ENCODE measurements at places on chromosomes 11 and 22.

DNA sequence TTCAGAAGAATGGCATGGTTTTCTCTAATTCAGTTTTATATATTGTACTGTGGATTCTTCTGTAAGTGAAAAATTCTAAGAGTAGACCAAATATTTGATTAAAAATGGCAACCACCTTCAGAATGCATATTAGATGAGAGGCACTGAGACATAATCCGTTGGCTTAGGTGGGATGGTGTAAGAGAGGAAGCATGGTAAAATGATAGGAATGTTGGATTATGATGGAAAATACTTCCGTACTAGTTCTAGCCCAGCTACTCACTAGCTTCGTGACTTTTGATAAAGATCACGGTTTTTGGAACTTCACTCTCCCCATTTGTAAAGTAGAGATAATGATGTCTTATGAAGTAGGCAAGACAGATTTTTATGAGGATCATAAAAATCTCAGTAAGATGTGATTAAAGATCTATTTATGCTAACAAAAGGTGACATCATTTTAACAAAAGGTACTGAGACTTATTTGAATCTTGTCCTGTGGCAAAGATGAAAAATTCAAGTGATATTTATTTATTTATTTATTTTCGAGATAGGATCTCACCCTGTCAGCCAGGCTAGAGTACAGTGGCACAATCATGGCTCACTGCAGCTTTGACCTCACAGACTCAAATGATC, 37.5 kb downstream of the UVRAG start:
- DNase-seq, result no peak

DNA sequence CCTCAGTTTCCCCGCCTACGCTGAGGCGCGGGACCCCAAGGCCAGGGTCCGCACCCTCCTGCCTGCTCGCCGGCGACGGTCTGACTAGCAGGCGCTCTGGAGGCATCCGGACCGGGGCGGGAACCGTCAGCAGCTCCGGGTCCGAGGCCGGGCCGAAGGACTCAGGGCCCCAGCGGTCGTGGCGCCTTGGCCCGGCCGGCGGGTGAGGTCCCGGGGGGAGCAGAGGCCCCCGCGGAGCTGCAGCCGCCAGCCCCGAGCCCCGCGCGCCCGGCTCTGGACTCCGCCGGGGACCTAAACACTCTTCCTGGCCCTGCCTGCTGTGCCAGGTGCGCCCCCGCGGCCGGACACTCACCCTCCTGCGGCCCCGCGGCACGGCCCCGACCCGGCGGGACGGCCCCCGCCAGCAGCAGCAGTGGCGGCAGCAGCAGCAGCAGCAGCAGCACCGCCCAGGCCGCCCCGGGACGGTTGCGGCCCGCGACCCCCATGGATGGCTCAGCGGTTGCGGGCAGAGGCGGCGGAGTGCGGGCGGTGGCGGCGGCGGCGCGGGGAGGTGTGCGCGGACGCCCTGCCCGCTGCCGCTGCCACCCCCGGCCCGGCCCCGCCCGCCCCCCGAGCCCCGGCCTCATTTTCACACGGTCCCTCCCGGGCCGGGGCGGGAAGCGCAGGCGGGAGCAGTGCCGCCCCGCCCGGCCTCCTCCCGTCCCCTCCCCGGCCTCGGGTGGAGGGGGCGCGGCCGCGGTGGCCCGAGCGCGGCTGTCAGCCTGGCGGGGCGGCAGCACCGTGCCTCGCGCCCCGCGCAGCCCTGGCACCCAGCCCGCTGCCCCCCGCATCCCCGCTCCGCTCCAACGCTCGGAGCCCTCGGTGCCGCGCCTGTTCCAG, at the start of gene SCUBE2:
Gene SCUBE2 (minus strand): TSS at position 556 of the 879 bp plus-strand sequence. CDS start 71 bp downstream, at position 485.
- DNase-seq, result peak; percentile 42

DNA sequence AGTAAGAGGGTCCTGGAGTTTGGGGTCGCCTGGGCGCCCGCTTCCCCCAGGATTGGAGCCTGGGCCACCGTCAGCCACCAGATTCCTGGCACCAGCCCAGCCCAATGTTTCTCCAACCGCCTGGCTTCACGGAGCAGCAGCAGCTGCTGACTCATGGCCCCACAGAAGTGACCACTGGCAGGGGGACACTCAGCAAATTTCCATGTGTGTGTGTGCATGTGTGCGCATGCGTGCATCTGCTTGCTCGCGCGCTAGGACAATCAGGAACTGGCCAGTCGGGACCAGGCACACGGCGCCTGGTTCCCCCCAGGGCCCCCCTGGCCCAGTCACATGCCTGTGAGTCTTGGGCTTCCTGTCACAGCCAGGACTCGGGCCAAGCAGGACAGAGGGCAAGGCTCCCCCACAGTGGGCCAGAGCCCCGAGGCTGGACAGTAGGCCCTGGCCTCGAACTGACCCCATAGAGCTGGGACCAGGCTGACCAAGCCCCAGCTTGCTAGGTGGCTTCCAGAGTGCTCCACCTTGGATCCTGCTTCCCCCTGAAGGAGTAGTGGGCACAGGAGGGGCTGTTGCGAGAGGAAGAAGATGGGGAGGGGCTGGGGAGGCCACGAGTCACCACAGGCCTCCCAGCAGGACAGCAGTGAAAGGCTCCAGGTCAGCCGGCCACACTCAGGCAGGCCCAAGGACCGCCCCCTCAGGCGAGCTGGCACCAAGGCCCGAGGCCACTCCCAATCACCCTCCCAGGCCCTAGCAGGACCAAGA, 3.2 kb downstream of the CTSD start:
- DNase-seq, result peak; percentile 83

DNA sequence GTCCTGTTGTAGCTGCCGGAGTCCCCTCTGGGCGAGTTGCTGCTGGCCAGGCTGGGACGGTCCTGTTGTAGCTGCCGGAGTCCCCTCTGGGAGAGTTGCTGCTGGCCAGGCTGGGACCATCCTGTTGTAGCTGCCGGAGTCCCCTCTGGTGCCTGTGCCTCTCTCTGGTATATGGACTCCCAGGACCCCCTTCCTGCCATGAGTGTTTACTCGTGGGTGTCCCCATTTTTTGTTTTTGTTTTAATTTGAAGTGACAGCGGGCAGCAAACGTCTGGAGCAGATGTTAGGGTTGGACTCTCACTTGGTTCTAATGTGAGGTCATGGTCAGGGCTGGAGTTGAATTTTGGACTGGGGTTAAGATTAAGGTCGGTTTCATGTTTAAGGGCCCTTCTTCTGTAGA, 14.2 kb downstream of the SHANK3 start:
- no peak for DNase-seq

DNA sequence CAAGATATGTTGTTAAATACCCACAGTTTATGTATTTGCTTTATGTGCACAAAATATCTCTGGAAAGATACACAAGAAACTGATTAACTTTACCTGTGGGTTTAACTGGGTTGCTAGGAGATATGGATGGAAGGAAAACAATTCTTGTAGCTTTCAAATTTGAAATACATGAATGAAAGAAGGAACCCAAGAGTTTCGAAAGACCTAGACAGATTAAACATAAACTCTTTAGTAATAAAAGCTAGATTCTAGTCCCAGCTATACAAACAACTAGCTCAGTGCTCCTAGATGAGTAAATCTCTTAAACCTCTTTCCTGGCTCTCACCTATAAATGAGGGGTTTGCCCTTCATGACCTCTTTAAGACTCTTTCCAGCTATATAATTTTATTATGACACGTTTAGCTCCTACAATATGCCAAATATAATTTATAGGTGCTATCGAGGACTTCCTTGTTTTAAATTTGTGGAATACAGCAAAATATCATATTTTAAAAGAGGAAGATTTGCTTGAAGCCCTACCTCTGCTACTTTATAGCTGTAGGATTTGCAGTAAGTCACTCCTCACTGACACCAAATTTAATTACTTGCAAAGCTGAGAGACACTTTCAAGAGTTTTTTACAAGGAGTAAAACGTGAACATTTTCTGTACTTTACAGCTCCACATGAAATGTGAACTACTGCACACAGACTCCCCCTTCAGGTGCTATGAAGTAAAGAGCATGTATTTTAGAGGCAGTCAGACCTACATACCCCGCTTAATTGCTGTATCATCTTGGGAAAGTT, 50.7 kb downstream of the RRAS2 start:
- DNase-seq, result peak; percentile 39

GRCh38 chr11:43072096-43072495, 239.7 kb upstream of the API5 start:
- no peak for DNase-seq

GRCh38 chr11:70727899-70728620, 329.7 kb downstream of the CTTN start:
- DNase-seq, result no peak

GRCh38 chr11:16280256-16280682, 76.1 kb downstream of the SOX6 start:
- peak; percentile 66 for DNase-seq

DNA sequence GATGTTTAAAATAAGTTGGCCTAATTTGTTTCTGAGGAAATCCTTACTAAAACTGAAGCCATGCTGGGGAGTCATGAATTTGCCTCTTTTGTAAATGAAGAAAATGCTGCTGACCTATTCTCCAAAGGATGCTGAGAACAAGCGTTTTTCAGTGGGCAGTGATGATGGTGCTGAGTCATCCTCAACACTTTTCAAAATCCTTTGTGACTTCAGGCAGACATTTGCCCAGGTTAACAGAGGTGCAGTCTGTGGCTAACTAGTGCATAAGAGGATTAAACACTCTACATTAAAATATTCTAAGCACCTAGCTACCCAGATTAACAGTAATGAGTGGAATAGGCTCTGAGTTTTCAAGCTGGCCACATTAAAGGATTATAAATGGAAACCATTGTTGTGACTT, 509.0 kb downstream of the DLG2 start:
- DNase-seq, result no peak

DNA sequence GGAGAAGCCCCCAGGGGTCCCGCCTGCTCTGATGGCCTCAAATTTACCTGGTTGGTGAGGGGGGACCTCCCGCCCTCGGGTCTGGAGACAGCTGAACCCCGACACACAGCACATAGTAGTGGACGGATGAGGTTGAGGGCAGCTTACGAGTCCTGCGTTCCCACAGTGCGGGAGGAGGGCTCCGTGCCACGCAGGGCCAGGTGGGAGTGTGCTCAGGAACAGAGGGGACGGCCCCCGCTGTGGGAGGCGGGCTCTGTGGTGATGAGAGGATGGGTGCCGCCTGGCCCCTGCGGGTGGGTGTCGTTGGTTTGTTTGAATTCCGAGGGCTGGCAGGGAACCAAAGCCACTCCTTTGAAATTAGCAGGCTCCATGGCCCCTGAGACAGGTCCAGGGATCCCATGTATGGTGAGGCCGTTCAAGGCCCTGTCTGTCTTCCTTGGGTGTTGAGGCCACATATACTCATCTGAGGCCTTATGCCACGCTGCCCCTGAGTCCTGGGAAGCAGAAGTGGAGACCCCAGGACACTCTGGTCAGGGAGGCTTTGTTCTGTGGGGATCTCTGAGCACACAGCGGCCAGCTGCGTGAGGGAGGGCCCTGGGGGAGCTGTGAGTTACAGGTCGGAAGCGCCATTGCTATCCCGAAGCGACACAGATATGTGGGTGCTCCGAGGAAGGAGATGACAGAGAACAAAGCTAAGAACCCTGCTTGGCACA, 21.9 kb downstream of the NADSYN1 start:
- DNase-seq, result no peak

DNA sequence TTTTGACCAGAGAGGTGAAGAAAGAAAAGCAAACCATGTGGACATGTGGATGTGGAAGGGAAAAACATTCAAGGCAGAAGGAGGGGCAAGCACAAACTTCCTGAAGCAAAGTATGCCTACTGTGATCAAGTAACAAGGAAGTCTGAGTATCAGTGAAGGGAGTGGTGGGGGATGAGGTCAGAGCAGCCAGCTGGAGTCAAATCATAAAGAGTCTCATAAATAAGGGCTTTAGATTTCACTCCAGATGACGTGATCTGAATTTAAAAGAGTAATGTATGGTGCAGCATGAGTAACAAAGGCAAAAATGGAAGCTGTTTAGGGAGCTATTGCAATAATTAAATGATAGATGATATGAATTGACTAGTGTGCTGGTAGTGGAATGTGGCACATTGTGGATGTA, 665.4 kb upstream of the CCDC90B start:
- no peak for DNase-seq

DNA sequence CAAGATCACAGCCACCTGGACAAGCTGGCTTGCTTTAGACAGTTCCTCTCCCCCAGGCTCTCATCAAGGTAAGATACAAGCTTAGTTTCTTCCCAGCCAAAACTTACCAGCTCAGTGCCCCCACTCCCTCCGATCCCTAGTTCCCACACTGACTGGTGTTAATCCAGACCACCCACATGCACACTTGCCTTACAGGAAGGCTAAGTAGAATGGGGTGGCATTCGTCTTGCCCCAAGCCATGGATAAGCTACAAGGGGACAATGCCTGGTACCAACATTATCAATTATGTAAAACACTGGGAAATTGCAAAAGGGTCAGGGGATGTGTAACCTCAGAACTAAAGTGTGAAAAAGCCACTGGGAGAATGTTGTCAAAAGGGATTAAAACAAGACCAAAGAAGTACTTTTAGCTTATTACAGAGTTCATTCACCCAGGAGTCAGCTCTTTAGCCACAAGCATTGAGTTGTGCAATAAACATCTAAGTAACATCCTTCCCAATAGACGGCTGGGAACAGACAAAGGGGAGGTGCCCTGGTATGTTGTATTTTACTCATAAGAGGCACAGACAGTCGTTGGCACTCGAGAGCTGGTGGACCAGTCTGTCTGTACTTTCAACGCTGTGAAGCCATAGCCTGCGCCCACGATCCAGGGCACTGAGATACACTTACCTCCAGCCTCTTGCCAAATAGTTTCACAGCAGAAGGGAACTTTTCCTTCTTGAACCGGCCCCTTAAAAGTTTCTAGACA, 1.1 kb downstream of the DHCR7 start:
- peak; percentile 15 for DNase-seq

- peak; percentile 88 for DNase-seq
Observed at GRCh38 chr11:96464700-96465307, 75.0 kb downstream of the JRKL start.

GRCh38 chr22:48929276-48929790, 898.3 kb downstream of the BRD1 start:
- DNase-seq, result no peak

DNA sequence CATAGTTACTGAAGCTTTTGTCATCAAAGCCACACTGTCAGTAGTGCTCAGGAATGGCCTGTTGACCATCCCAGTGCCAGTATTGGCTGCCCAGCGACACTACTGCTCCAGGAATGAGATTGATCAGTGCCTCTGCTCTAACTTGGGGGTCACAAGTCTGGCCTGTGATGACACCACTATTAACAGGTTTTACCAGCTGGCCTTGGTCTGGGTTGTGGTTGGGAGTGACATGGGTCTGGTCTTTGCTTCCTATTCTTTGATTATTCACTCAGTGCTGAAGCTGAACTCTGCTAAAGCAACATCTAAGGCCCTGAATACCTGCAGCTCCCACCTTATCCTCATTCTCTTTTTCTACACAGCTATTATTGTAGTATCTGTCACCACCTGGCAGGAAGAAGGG, 21.5 kb downstream of the OR56B4 start:
- no peak for DNase-seq
